Left ventricle myocardium superior (tissue), 1 donor: ENCODE measurements at places on chromosomes 1 and 21.

DNA sequence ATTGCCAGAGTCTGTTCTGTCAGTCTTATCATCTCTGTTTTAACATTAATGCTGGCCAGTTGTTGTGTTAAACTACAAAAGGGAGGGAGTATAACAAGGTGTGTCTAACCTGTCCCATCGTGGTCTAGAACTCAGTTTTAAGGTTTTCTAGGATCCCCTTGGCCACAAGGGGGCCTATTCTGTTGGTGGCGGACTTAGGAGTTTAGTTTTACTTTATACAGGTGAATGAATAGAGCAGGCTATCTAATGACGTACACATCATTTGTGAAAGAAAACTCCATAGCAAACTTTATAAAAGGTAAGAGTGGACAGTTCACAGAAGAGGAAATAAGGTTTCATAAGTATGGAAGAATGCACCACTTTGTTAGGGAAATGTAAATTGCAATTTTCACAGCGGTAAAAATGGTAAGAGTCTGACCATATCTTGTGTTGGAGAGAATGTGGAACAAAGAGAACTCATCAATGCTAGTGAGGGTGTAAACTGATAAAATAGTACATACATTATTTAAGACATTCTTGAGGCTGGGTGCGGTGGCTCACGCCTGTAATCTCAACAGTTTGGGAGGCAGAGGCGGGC lies 2.5 kb upstream of the ATF6 start:
- no peak for DNase-seq

DNA sequence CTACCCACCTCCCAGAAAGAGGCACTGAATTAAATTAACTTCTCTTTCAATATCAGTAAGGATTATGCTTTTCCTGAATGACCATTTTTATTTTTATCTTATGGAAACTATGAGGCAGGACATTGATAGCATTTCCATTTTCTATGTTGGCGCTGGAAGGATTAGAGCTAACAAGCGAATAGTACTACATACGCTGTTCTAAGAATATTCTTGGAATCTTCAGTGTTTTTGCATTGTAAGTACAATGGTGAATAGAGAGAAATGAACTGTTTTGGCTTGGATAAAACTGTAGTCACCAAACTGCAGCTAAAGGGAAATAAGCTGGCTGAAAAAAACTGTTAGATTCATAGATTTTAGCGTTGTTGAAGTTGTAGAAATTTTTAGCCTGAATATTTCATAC lies 779.0 kb upstream of the ADGRL4 start:
- DNase-seq, result no peak

GRCh38 chr21:44345495-44345894 lies 6.3 kb upstream of the CFAP410 start:
- DNase-seq, result no peak

DNA sequence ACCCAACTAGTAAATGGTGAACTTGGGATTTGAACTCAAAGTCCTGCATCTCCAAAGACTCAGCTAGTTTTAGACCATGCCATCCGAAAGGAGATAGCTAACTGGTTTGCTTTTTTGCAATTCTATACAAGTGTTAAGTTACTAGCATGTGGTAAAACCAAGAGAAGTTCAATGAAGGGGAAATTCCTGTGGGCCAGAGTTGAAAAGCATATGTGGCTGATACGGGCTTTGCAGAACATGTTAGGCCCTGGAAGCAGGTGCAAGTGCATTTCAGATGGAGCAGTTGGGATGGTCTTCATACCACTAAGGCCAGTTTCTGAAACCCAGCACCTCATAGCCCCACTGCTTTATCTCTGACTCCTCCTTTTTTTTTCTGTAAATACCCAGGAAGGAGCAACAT lies 620.9 kb downstream of the PLPP3 start:
- no peak for DNase-seq

DNA sequence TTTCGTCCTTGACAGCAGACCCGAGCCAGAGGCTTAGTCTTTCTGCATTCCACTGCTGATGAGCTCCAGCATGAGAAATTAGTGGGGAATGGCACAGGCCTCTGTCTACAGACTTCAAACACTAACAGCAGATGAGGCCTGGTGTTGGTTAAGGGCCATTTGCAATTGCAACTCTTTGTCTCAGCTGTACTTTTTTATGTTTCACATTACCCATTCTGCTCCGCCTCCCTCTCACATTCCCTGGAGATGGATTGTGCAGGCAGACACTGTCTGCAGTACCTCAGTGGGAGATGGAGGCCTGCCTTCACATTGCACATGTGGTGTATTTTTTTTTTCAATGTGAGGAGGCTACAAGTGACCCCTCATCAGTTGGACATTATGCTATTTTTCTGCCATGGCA lies 370.2 kb downstream of the DUSP10 start:
- no peak for DNase-seq

DNA sequence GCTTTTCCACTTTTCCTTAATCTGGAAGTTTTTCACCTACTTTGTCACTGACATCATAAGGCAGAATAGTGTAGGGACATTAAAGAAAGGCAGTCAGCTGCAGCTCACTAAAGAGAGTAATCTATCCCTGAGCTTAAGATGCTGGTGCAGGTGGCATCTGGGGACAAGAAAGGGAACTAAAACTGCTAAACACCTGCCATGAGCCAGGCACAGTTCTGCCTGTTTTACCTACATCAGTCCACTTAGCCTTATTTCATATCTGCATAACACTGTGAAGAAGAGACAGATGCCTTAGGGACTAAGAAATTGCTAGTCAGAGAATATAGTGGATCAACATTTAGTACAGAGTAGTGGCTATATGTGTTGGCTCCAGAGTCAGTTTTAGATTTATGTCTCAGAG lies 88.1 kb downstream of the GPATCH2 start:
- no peak for DNase-seq

- no peak for DNase-seq
These were observed 7.9 kb downstream of the ITSN1 start for GRCh38 chr21:33650230-33650629.

GRCh38 chr1:39205781-39206464 lies 1.4 kb downstream of the MACF1 start:
- DNase-seq, result no peak

DNA sequence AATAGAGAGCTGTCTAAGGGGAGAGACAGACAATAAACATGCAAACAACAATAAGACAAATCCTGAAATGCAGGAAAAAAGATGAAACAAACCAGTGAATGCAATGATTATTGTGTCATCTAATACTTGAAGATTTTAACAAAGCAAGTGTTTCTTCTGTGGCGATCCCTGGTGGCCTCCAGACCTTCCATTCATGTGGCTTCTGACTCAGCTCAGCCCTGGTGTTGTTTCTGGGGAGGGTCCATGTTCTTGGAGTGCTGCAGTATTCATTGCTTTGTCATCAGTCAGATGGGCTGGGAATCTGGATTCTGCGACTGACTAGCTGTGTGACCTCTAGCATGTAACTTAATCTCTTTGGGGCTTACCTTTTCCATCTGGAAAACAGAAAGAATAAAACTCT lies 1.5 kb upstream of the C2CD4D start:
- no peak for DNase-seq

GRCh38 chr1:179941454-179941853 lies 13.2 kb upstream of the CEP350 start:
- DNase-seq, result no peak

- no peak for DNase-seq
These were observed 5.7 kb upstream of the CCT8 start for GRCh38 chr21:29078869-29079767.

DNA sequence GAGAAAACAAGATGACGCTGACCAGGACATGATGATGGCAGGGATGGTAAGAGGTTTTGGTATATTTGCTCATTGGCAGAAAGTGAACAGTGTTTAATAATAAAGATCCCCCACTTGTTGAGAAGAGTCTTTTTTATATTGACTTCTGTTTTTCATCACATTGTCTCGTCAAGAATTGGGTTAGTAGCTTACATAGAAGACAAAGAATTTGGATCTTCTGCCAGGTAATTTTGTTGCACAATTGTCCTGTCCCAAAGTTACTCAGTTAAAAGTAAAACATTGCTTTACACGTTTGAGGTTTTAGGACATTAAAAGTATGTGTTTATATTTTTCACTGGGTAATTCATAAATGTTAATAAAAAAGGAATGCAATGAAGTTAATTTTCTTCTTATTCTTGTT lies 48.3 kb upstream of the LAMC2 start:
- DNase-seq, result no peak

- no peak for DNase-seq
These were observed 133.2 kb downstream of the LRIG2 start for GRCh38 chr1:113205980-113206766.

- DNase-seq, result no peak
These were observed 109.5 kb upstream of the ADAR start for GRCh38 chr1:154717528-154717924.

DNA sequence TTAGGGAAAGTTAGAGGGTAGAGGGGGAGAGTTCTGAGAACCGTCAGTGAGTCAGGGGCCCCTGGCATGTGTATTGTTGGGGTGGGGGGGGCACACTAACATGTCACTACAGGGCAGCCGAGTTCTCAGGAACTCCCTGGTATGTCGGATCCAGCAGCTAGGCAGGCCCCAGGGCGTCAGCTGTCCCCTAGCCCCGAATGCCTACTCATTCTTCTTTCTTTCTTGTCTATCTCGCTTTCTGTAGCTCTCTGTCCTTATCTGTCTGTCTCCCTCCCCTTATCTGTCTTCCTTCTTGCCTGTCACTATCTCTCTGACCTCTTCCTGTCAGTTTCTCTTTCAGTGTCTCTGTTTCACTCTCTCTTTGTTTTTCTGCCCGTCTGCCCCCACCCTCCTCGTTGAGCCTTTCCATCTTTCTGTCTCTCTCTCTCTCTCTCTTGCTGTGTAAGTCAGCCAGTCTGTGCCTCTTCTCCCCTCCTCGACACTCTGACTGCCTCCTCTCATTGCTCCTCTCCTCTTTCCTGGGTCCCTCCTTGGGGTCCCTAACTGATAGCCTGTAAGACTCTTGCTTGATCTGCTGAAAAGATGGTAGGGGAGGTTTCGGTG lies 2.4 kb downstream of the NTRK1 start:
- no peak for DNase-seq

DNA sequence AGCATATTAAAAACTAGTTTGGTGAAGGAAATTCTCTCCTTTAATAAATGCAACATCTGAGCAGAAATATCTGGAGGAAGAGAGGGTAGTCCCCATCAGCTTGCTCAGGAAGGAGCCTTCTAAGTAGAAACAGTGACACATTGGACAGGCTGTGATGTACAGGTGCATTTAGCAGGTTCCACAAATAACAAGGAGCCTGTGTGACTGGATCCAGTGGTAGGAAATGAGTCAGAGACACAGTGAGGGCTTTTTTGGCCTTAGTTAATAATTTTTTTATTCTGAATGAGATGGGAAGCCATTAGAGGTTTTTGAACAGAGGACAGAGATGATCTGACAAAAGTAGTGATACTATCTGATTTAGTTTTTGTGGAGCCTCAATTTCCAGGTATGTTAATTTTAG lies 738.9 kb upstream of the PTBP2 start:
- DNase-seq, result no peak

DNA sequence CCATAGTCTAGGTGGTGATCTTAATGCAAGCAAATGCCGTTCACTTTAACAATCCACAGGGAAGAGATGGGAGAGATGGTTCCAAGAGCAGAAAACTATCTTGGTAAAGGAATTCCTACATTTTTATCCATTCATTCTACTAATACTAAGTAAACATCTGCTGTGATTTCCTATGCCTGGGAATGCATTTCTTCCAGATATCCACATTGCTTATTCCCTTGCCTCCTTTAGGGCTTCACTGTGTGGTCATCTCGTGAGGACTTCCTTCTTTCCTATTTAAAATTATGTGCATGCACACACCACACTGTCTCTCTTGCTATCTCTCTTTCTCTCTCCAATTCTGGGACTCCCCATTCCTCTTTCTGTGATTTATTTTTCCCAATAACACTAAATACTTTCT lies 199.0 kb upstream of the C1orf105 start:
- DNase-seq, result no peak

DNA sequence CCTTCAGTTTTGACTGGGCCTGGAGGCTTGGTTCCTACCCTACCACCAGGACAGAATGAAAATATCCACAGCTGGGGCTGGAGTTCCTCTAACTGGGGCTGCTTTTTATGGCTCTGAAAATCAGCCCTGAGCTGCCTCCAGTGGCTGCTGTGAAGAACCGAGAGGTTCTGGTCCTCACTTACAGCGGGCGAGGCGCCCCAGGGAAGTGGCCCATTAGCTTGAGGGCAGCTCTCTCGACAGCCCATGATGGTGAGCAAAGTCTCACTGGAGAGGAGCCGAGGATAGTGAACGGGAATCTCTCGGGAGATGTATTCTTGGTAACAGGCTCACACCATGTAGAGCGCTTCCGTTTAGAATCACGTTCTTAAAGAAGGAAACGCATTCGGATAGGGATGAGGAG lies 459.7 kb downstream of the KIF26B start:
- DNase-seq, result no peak

GRCh38 chr1:23407016-23407630 lies 17.4 kb downstream of the TCEA3 start:
- no peak for DNase-seq

DNA sequence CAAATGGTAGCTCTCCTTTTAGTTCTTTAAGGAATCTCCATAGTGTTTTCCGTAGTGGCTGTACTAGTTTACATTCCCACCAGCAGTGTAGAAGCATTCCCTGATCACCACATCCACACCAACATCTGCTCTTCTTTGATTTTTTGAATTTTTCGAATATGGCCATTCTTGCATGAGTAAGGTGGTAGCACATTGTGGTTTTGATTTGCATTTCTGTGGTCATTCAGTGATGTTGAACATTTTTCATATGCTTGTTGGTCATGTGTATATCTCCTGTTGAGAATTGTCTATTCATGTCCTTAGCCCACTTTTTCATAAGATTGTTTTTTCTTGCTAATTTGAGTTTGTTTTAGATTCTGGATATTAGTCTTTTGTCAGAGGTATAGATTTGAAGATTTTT lies 84.6 kb upstream of the B3GALT2 start:
- no peak for DNase-seq

DNA sequence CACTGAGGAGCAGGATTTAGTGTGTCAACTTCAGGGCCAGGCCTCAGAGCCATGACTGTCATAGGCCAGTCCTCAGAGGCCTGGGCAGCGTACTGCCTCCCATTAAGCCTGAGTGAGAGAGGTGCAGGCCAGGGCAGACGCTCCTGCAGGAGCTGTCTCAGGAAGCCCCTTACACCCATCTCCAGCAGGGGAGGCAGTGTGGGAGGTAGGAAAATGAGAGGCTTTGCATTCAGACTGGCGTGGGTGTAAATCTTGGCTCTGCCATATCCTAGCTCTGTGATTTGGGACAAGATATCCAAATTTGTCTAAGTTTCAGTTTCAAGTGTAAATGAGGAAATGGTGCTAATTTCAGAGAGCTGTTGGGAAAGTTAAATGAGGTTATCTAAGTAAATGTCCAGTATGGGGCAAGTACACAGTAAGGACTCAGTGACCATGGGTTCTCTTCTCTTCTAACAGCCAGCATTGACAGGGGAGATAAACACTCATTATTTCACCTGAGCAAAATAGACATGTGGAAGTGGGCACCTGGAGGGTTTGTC lies 184.1 kb downstream of the ZSCAN20 start:
- DNase-seq, result no peak

DNA sequence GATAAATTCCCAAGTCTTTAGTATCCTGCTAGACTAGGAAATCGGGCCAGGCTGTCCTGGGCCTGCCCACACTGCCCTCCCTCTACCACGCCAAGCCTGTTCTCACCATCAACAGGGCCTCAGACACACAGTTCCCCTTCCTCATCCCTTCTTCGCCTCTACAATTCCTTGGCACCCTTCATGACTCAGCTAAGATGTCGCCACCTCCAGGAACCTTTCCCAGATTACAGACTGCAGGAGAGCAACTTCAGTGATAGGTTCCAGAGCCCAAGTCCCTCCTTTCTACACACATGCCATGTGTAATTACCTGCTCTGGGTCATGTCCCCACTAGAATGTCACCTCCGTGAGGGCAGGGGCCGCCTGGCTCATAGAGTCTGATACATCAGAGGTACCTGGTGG lies 3.3 kb downstream of the RIMS3 start:
- no peak for DNase-seq
